ENCODE measurements at places on chromosomes 6 and 20.

DNA sequence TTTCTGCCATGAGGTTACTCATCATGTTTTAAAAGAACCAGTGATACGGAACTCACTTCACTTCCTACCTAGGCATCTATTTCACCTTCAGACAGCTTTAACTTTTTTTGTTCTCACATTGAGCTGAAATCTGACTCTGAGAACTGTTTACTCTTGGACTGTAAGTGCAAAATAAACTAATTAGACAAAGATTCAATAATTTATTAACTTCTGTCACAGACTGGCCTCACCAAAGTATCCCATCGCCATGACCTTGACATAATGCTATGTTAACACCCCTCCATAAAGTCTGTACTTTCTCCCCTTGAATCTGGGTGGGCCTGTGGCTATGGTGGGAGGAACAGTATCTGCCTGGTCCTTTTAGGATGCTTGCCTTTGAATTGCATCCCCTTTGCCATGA is 448.1 kb downstream of the CBLN4 start:
- DNase-seq: no peak

- DNase-seq: no peak
Observed at GRCh38 chr6:22064558-22064957, 232.3 kb downstream of the PRL start.

DNA sequence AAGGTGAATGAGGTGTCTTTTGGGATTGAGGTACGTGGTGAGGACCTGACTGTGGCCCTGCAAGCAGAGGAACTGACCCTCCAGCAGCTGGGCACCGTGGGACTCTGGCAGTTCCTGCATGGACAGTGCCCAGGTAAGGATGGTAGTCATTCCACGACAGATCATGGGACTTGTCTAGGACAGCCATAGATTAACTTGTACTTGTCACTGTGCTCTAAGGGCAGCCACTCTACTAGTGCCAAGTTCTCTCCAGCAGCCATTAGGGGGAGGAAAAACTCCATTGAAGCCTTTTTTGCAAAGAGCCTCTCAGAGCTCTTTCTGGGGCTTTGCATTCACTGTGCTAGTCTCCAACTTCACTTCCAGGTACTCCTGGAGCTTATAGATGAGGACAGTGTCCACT is 20.4 kb downstream of the TAF11 start:
- no peak for DNase-seq

DNA sequence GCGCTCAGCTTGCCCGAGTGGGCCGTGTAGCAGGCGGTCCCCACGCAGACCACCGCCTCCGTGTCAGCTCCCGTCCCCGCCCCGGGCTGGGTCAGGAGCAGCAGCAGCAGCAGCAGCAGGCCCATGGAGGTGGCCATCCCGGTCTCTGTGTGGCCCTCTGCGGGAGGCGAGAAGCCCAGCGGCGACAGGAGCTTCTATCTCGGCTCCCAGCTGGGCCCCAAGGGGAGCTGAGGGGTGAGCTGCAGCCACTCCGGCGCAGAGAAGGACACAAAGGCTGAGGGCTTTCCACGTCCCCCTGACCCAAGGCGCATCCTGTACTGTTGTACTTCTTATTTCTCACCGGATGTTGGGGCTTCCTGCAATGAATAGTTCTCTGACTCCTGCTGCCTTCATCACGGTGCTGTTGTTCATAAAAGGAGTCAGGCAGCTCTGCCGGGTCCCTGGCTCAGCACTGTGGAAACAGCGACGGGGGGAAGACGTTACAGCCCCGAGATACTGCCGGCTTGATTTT is at the start of gene CD93:
Gene CD93, minus strand, starts transcription at position 269 of the 511 bp plus-strand sequence. Its CDS starts 132 bp downstream, at position 137.
- DNase-seq: no peak

DNA sequence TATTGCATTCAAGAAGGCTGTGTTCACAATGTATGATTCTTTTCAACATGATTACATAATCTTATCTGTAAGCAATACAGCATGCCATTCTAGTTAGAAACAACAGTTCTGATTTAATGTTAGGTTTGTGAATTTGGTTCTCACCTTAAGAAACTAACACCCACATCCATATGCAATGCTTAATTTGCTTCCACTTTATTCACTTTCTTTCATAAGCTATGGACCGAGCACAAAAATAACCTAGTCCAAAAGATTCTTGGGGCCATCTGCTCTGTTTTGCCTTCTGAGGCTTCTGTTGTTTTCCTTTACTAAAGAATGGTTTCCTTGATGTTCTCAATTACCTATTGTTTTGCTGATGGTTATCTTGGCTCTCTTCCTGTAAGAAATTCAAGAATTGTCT is 258.2 kb downstream of the EYS start:
- DNase-seq: no peak

- DNase-seq: no peak
Observed at GRCh38 chr6:37362101-37362828, 8.5 kb downstream of the RNF8 start.

DNA sequence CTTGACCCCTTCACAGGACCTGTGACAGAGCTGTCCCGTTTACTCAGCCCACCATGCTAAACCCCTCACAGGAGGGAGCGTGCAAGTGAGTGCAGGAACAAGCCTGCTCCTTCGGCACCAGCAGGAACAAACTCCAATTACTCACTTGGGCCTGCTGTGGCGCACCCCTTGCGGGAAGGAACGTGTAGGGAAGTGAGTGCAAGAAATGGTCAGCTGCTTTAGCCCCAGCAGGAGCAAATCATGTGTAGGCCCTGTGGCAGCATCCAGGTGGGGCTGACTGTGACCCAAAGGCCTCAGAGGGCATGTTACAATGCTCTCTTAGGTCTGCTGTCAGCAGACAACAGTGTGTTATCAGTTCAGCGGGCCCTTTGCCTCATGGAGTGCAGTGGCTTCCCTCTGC is 574.4 kb downstream of the PRKN start:
- no peak for DNase-seq

GRCh38 chr6:157246048-157246630 is 77.2 kb downstream of the TMEM242 start:
- no peak for DNase-seq

DNA sequence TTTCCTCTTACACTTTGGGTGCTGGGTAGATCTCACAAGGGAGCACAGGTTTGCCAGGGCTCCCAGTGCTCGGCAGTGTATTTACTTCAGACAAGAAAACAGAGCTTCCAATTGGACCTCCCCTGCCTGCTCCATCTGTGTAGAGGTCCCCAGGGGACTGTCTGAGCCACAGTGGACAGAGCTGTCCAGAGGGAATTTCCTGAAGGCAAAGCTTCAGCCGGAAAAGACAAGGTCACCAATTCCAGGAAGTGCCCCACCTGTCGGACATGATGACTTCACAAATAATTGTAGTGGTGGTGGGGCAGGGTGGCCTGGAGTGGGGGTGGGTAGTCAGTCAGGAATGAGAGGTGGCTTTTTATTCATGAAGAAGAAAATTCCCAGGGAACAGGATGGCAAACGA is 18.6 kb downstream of the ADGRF5 start:
- no peak for DNase-seq

- no peak for DNase-seq
Observed at GRCh38 chr6:124056407-124057334, 253.0 kb downstream of the NKAIN2 start.

GRCh38 chr20:52923123-52923937 is 48.8 kb upstream of the TSHZ2 start:
- no peak for DNase-seq

GRCh38 chr20:840858-841567 is 7.5 kb downstream of the FAM110A start:
- no peak for DNase-seq

DNA sequence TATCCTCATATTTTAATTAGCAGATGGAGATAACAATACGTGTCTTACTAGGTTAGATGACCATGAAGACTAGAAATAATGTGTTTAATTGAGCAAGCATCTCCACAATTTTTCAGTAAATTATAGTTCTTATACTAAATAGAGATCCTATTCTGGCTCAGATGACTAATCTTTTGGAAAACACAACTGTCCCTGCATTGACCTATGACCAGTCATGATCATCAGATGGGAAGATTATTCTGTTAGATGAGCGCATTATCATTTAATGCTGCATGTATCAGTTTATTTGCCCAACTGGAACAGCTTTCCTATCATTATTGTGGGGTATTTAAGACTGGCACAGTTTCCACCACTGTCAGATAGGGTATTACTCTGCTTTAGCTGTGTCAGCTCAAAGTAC is 185.5 kb downstream of the MOXD1 start:
- DNase-seq: no peak
